Upper lobe of right lung (tissue), 1 donor: ENCODE measurements at places on chromosomes 1 and 21. TPM values are rescaled to one million over a fixed set of nuclear protein-coding genes. Genes with fewer than 3 reads are reported as not detected.
A peak's percentile ranks its signal among the peaks of the same experiment; 100 is the strongest.

DNA sequence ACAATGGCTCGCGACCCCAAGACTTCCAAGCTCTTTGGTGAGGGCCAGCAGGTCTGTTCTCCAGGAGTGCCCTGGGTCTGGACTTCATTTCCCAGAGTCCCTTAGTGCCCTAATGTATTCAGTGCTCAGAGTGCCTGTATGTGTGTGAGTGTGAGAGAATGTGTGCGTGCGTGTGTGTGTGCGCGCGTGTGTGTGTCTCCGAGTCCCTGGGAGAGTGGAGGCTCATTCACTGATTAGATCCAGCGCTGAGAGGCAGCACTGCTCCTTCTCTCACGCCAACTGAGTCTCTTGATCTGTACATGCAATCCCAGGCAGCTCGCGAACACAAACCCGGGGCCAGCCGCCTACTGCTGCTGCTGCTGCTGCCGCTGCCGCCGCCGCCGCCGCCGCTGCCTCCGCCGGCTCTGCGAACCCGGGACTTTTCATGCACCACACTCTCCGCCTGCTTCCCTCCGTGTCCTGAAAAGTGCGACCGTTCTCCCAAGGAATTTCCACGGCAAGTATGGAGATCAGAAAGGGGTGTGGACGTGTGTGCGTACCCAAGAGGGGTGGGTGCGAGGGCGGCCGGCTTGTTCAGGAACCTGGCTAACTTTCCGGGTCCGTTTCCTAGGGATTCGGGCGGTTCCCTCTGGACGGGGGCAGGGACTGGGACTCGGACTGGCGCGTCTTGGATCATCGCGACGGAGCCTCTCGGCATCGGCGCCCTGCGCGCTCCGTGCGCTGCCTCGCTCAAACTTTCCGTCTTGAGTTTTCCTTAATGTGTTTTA is at the start of gene RNF220:
TSS of gene RNF220 (plus strand) at position 225 of the 767 bp plus-strand sequence.
- H3K36me3 ChIP-seq, result no peaks in the 10 kb centered on the region
- H3K4me3 ChIP-seq, result peak within 1 kb of the TSS; percentile 50
- DNase-seq, result peak; percentile 76
- H3K27me3 ChIP-seq, result peaks cover 91% of the 10 kb centered on the region
- H3K4me1 ChIP-seq, result peaks cover 26% of the 10 kb centered on the region

GRCh38 chr1:75901371-75901770 is 30.8 kb downstream of the ASB17 start:
- H3K27ac ChIP-seq, result no peak overlapping the region
- H3K4me3 ChIP-seq, result no peak overlapping the region
- DNase-seq, result no peak
- no peaks in the 10 kb centered on the region for H3K36me3 ChIP-seq
- H3K27me3 ChIP-seq, result no peaks in the 10 kb centered on the region

GRCh38 chr1:31366796-31367195 is 6.1 kb downstream of the FABP3 start:
- no peak overlapping the region for H3K4me3 ChIP-seq
- H3K27ac ChIP-seq, result no peak overlapping the region
- H3K27me3 ChIP-seq, result no peaks in the 10 kb centered on the region
- no peaks in the 10 kb centered on the region for H3K4me1 ChIP-seq
- peaks cover 26% of the 10 kb centered on the region for H3K36me3 ChIP-seq

- H3K4me1 ChIP-seq, result no peaks in the 10 kb centered on the region
- DNase-seq, result no peak
- peaks cover 30% of the 10 kb centered on the region for H3K27me3 ChIP-seq
- no peak overlapping the region for H3K4me3 ChIP-seq
- H3K27ac ChIP-seq, result no peak overlapping the region
- no peaks in the 10 kb centered on the region for H3K36me3 ChIP-seq
Observed at GRCh38 chr1:38129971-38130370, 83.4 kb upstream of the POU3F1 start.

DNA sequence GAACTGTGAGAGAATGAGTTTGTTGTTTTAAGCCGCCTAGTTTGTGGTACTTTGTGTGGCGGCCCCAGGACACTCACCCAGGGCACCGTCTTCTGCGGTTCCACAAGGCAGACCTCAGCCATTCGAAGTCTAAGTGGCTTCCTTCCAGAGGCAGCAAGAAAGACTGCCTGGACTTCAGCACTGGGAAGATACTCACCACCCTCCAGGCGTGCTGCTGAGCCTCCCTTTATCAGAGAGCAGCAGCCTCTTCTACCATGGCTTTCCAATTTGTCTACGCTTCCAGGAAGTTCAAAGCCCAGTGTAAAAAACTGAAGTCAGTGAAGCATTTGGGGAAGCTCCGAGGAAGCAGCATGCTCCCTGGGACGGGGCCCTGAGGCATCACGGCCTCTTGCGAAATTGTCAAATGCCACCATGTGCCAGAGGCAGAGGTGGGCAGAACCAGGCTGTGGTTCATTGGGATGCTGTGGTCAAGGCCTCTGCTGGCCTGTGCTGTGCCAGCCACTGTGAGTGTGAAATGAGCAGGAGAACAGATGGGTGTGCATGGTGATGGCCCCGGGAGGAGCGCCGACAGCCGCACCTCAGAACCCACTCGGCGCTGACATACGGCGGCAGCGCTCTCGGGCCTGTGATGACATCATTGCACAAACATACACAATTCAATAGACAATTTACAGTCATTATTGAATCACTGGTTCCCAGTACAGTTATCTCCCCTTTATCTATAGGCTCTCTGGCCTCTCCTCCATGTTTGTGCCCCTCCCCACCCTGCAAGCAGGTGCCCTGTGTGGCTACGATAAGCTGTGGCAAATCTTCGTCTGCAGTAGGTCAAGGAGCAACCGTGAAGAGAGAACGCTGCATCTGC is 110.4 kb downstream of the PDE9A start:
- no peaks in the 10 kb centered on the region for H3K4me1 ChIP-seq
- H3K27ac ChIP-seq, result no peak overlapping the region
- H3K27me3 ChIP-seq, result no peaks in the 10 kb centered on the region
- no peak overlapping the region for H3K4me3 ChIP-seq
- DNase-seq, result peak; percentile 78
- no peaks in the 10 kb centered on the region for H3K36me3 ChIP-seq

Gene IGSF9
- 2.2 TPM for total RNA-seq

Gene PAPPA2
- total RNA-seq, result 0.17 TPM

DNA sequence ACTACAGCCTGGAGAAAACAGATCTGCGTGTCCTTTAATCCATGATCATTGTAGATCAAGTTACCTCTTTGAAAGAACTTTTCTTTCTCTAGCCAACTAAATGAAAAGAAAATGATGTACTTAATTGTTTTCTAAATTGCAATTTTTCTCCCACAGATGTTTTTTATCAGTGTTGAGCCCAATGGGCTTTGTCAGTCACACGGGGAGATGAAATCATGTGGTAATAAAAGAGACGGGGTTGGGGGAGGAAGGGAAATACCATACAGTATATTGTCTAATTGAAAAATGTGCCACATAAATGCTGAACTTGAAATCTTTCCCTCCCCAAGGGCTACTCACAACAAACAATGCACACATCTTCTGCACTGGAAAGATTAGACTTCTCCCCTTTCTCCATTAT is 58.4 kb downstream of the NTMT2 start:
- no peaks in the 10 kb centered on the region for H3K4me1 ChIP-seq
- no peak overlapping the region for H3K27ac ChIP-seq
- no peaks in the 10 kb centered on the region for H3K27me3 ChIP-seq
- DNase-seq, result no peak
- no peak overlapping the region for H3K4me3 ChIP-seq
